ENCODE measurements at places on chromosomes 5 and 9.

- DNase-seq, result no peak
Observed at GRCh38 chr5:10789726-10790125, 28.7 kb upstream of the DAP start.

DNA sequence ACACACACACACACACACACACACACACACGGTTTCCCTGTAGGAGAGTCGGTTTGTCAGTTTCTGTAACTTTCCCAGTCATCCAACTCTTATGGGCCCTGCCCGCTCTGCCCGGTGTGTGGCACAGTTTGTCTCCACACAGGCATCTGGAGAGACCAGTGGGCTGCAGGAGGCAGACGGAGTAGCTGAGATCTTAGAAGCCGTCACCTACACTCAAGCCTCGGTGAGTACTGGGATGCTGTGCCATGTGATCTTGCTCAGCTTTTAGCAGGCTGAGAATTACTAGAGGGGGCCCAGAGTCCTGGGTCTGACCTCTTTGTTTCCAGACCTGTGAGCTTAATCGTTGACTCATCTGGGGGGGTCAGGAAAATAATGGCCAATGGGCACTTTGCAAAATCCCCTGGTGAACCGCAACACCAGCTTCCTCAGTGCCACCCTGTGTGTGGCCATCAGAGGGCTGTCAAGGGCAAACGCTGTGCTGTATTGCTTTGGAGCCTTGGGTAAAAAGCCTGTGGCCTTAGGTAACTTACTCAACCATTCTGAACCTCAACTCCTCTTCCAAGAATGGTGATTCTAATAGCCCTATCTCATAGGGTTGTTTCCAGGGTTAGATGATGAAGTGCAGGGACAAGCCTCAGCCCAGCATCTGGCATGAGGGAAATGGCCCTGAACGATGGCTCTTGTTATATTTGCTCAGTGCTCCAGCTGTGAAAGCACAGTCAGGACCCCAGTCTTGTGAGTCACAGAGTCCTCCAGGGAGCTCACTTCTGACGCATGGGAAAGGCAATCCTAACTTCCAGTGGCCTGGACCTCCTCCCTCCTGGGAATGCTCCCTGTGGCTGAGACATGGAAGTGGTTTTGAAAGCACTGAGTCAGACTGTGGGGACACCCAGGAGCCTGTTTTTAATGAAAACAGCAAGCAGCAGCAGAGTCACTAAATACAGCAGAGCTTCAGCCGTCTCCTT is 45.6 kb downstream of the COL15A1 start:
- no peak for DNase-seq

- DNase-seq, result no peak
Observed at GRCh38 chr9:133429641-133430161, 7.5 kb downstream of the ADAMTS13 start.

- DNase-seq, result no peak
Observed at GRCh38 chr5:133393776-133394476, 218.4 kb downstream of the FSTL4 start.

GRCh38 chr9:92324431-92324830 is 719 bp downstream of the NOL8 start:
- DNase-seq, result no peak

DNA sequence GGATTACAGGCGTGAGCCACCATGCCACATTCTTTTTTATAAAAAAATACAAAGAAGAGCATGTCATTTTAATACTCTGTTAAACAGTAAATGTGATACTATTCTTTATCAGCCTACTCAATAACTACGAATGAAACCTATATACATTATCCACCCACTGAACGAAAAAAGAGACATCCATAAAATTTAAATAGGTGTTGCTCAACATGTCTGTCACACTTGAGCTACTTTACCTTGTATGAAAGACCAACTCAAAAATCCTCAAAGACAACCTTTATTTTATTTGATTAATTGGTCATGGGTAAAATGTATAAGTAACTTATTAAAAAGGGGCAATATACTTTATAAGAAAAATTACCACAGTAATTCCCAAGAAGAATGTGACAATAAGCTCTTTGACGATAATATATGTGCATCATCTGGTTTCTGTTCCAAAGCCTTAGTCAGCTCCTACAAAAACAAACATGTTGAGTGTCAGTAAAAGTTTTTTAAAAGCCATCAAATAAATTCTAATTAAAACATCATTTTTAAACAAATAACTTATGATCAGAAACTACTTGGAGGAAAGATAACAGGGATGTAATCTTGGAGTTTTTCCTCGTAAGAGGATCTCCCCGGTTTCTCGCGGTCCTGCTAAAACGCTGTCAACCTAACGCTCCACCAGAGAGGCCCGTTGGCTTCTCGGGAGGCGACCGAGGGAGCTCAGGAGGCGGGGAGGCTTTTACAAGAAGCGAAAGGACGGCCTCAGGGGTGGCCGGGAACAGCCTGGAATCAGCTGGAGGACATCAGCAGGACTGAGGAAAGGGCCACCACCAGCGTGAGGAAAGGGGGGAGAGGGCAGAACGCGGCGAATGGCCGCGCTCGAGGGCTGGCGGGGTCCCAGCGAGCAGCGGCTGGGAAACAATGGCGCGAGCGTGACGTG is 13.5 kb upstream of the ANKRD18B start:
- peak; percentile 67 for DNase-seq

DNA sequence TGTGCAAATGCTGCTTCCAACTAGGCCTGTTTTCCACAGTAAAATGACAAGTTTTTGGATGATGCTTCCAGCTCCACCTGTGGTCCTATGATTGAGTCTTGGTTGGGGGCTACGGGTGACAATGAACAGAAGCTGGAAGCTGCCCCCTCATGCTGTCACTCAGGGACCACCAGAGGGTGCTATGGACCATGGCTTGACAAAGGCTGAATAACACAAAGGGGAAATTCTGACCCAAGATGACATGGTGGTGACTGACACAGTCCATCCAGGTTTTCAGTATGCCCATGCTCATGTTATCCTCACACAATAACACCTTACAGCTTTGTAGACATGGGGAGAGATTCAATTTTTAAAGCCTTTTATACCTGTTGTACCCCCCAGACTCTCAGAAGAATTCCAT is 23.9 kb upstream of the SAP30L start:
- DNase-seq, result no peak

- no peak for DNase-seq
Observed at GRCh38 chr9:76486151-76486550, 27.2 kb downstream of the GCNT1 start.

GRCh38 chr9:18980189-18980588 is 52.8 kb downstream of the SAXO1 start:
- DNase-seq, result no peak

GRCh38 chr5:173012882-173013281 is 29.3 kb downstream of the ATP6V0E1 start:
- DNase-seq, result no peak

DNA sequence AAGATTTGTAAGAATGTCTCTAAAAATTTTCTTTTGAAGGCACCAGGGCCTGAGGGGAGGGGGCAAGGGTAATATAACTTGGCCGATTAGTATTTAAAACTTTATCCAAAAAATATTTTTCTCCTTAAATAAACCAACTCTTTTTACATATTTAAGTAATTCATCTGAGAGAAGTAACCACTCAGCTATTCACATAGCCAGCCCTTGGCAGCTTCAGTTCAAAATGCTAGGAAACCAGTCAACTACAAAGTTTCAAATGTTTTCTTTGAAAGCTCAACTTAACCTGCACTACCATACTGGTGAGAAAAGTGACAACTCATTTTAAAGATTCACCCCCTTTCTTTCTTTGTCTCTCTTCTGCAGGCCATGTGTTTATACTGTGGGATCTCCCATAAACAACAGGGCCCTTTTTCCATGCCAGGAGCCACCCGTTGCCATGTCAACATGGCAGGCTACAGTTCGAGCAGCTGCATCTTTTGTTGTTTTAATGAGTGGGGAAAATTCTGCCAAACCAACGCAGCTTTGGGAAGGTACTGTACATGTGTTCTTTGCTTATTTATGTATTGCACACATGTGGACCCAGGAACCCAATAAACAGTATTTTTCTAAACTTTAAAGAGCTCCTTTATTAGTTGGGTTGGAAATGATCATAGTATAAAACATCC is 46.3 kb downstream of the AOPEP start:
- peak; percentile 75 for DNase-seq

DNA sequence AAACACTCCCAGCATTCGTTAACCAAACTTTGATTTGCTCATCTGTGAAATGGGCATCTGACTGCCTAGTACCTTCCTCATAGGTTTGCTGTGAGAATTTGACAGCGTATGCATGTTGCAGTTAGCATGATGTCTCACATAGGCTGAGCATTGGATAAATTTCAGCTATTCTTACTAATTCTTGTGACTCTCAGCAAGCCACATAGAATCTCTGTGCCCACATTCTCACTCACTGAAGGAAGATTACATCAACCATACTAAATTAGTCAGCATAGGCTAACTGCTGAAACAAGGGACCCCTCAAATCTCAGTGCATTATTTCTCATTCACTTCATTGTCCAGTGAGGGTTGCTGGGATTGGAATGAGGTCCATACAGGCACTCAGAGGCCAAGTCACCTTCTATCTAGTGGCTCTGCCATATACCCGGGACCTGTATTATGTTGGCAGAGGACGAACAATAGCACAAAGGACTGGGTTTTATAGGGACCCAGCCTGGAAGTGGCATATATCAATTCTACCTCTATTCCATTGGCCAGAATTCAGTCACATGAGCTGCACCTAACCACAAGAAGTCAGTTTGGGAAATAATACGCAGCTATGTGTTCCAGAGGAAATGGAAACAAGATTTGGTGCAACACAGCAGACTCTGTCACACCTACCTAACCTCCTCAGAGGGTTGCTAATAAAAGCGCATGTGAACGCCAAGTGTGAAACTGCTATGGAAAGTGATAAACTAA is 4.2 kb upstream of the PTGER4 start:
- no peak for DNase-seq

GRCh38 chr5:34854459-34855174 is 15.7 kb downstream of the TTC23L start:
- no peak for DNase-seq

DNA sequence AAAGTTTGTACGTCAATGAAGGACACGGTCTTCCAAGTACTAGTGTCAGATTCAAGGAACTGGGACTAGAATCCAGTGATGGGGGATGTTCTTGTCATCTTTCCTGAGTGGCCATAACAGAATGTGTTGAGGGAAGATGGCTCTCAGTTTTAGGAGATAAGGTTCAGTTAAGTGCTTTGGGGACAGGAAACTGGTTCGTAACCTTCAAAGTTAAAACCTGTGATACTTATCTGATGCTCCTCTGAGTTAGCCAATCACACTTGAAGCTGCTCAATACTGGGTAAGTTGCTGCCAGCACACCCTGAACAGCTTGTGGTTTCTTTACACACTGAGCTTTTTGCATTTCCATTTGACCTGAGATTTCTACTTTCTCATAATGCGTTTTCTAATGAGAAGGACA is 64.4 kb downstream of the PIK3R1 start:
- no peak for DNase-seq

DNA sequence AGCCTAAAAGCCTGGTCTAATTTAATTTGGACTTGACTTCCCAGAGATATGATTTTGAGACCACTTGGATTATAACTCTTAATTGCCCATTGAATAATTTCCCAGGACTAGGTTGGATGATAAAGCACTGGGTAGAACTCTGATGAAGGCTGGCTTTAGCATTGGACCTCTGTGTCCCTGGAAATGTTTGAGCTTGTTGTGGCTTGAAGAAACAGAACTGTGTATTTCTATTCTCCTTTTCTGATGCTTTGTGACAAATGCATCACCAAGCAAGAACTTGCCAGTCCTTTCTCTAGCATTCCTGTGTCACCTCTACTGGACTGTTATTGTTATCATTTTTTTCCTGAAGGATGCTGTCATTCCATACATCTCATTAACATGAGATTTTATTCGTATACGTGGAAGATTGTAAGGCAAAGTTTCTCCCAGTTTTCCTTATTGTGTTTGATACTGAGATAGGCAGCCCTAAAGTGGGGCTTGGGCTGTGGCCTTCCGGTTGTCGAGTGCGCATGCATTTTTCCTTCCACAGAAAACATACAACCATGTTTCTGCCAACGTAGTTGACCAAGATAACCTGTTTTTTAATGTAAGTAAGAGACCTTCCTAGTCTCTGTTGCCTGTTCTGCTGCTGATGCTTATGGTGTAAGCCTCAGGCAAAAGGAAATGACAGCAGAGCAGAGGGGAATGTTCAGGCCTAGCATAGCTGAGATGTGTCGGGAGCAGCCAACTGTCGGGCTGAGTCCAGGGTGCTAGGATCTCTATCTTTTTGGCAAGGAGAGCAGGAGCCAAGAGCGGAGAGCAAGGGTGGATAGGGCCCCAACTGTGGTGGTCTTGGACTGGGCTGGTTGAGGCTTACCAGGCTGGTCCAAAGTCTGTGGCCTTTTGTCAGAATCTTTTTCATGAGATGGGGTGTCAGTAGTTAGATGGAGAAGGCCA is 2.3 kb downstream of the NTRK2 start:
- DNase-seq, result no peak

- no peak for DNase-seq
Observed at GRCh38 chr5:153147891-153148623, 342.4 kb upstream of the GRIA1 start.

- peak; percentile 29 for DNase-seq
Observed at GRCh38 chr5:83922699-83923098, 202.0 kb upstream of the HAPLN1 start.

DNA sequence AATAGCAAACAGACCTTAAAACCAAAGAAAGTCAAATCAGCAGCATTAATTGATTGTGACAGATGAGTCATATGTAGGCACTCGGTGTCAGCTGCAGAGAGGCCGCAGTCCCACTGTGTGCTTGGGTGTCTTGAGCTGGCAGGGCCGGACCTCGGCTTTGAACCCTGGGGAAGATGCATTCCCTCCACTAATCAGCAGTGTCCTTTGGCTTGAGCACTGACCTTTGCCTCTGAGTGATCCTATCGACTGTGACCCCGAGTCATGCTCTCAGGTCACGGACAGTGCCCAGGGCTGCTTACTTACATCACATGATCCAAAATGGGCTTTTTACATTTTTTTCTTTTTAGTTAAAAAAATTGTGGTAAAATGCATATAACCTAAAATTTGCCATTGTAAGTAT is 188.7 kb downstream of the GADD45G start:
- no peak for DNase-seq

DNA sequence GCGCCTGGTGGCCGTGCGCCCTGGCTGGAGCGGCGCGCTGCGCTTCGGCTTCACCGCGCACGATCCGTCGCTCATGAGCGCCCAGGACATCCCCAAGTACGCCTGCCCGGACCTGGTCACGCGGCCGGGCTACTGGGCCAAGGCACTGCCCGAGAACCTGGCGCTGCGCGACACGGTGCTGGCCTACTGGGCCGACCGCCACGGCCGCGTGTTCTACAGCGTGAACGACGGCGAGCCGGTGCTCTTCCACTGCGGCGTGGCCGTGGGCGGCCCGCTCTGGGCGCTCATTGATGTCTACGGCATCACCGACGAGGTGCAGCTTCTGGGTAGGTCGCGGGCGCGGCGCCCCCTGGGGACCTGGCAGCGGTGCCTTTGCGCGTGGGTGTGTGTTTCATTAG is 28.9 kb downstream of the NEURL1B start:
- DNase-seq, result no peak

Measured in substantia nigra (tissue), 51 donors.